ENCODE measurements at places on chromosomes 3 and 15.

GRCh38 chr15:47437491-47437890, 279.8 kb upstream of the SEMA6D start:
- no peak for DNase-seq

DNA sequence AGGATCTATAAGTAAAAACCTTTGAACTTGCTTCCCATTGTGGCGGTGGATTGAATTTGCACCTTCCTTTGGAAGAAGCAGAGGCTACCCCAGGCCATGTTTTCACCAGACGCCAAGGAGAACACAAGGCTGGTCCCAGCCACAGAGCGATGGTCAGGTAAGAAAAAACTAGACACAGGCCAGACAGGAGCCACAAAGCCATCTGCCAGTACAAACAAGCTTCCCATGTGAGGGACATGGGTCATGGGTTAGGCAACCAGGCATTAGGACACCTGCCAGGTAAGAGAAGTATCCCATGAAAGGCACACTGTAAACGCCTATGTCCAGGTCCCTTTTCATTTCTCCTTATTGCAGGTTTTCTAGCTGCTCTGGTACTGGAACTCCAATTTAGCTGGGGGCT, 190.2 kb downstream of the KLF13 start:
- DNase-seq, result no peak

- no peak for DNase-seq
Measured at GRCh38 chr3:62318365-62318751, 55.0 kb downstream of the FEZF2 start.

DNA sequence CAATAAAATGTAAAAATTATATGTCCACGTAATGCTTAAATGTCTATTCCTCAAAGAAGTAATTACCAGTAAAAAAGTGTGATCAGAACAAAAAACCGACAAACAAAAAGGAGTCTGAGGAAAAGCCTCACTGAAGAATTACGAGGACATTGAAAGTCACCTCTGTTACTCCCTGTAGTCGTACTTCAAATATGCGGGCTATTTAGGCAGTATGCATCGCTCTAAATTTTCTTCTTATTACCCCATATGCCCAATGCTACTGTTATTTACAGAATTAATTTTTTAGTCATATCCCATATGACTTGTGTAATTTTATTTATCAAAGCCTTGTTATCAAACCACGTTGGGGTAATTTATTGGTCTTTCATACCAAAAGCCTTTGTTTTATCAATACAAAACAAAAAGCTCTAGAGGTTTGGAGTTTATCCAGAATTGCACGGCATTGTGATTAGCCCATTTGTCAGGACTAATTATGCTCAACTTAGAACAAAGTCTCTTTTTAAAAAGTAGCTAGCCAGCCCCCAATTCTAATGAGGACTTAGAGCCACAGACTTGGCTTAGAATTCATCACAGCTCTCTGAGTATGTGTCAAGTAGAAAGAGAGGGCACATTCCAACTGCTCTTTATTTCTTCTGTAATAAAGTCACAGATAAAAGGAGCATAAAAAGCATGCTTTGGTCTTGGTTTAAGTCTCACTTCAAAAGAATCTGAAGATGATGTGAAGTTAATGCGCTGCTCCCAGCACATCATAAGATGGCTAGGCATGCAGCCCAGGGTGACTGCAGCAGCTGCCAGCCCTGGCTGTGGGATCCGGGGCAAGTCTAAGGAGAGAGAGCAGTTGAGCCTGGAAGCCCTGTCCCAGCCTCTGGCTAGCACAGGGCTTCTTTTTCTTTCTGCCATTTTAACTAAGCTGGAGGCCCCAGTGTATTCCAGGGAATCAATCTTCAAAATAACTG, 521.0 kb downstream of the GABRG3 start:
- DNase-seq, result no peak

GRCh38 chr15:42736178-42736792, 643 bp downstream of the CDAN1 start:
- peak; percentile 44 for DNase-seq

GRCh38 chr15:35698966-35699575, 153.1 kb upstream of the DPH6 start:
- DNase-seq, result no peak

- no peak for DNase-seq
Measured at GRCh38 chr15:65344214-65344913, 33.4 kb downstream of the IGDCC3 start.

GRCh38 chr3:81105789-81106488, 655.5 kb downstream of the GBE1 start:
- DNase-seq, result no peak

GRCh38 chr15:94582368-94582767, 351.0 kb downstream of the MCTP2 start:
- DNase-seq, result peak; percentile 84

DNA sequence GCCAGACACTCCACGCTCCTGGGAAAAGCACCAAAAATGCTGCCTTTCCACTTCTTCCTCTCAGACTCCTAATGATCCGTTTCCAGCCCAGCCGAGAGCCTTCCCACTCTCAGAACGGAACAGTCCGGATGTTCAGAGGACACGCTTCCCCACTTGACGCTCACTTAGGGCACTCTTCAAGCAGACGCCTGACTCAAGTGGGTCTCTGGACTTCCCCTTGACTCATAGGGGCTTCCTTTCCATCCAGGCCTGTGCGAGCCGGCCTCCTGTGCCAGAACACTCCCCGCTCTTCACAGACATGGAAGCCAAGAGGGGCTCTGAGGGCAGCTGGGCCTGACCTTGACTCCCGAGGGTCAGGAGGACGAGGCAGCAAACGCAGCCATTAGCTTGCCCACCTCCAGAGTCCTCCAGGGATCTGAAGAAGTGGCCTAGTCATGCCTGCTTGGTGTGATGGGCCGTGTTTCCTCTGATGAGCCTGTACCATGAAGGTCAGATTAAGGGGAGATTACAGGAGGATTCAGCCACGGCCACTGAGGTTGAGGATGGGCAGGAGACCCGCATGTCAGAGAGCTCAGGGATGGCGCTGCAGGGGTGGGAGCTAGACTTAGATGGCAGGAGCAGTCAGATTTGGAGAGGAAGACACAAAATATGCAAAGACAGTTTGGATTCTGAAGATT, 114.7 kb upstream of the TLE3 start:
- no peak for DNase-seq

- no peak for DNase-seq
Measured at GRCh38 chr3:25170021-25170420, 258.0 kb upstream of the RARB start.

GRCh38 chr3:74301056-74301455, 313.4 kb downstream of the CNTN3 start:
- no peak for DNase-seq

- peak; percentile 71 for DNase-seq
Measured at GRCh38 chr3:9179826-9180763, 69.4 kb downstream of the SRGAP3 start.

DNA sequence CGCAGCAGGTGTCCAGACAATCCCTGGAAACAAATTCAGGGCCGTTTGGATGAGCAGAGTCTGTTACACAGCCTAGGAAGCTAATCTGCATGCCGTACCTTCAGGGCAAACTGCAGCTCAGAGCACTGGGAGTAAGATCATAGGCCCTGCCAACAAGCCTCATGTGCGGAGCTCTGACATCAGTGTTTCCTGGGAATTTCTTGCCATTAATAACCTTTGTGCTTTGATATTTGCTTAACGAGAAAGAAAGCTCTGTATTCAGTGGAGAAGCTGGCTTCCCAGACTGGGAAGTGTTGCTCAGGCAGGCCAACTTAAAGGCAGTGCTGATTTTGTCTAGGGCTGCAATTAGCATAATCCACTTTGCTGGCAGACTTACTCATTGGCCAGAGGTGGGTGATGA, 116.1 kb upstream of the KLHL25 start:
- DNase-seq, result no peak

GRCh38 chr3:65894679-65895453, 143.9 kb downstream of the MAGI1 start:
- DNase-seq, result no peak

DNA sequence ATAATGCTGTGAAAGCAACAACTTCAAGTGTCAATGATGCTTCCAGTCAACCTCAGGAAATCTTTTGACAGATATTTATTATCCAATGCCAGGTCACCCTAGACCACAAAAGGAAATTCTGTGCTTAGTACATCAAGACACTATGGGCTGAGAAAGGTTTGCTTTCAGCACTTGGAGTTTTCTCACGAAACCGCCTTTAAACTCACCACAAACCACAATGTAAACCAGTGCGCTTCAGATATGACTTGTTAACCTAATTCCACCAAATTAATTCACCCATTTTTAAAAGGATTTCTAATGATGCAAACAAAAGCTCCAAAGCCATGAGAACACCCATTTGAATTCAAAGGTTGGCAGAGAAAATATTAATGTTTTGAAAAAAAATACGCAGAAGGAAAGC, 292.9 kb upstream of the NR2F2 start:
- DNase-seq, result peak; percentile 89

DNA sequence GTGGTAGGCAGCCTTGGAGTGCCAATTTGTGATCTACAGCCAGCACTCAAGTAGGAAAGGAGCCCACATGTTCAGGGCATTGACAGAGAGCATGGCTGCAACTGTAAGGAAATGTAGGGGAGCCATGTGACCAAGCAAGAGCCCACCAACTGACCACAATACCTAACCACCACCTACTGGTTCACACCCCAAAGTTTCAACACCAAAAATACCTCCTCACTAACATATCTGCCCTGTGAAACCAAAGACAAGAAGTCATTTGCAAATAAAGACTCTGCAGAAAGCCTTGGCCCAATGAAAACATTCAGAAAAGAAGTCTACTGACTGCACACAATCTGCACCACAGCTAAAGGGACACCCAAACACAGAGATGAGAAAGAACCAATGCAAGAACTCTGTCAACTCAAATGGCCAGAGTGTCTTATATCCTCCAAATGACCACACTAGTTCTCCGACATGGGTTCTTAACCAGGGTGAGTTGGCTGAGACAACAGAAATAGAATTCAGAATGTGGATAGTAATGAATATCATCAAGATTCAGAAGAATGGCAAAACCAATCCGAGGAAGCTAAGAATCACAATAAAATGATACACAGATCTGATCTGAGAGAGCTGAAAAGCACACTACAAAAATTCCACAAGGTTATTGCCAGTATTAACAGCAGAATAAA, 40.6 kb downstream of the SLC9C1 start:
- no peak for DNase-seq

DNA sequence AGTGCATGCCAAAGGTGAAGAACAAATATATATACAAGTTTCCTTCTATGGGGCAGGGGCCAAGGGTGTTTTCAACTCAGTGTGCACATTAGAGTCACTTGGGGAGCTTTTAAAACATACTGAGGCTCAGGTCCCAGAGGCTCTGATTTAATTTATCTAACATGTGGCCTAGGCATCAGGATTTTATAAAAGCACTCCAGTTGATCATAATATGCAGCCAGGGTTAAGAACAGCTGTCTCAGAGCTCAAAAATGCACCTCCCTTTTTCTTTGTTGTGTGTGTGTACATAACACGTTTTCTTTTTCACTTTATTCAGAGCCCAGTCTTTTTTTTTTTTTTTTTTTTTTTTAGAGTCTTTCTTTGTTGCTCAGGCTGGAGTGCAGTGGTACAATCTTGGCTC, 57.9 kb upstream of the SETD2 start:
- DNase-seq, result no peak

DNA sequence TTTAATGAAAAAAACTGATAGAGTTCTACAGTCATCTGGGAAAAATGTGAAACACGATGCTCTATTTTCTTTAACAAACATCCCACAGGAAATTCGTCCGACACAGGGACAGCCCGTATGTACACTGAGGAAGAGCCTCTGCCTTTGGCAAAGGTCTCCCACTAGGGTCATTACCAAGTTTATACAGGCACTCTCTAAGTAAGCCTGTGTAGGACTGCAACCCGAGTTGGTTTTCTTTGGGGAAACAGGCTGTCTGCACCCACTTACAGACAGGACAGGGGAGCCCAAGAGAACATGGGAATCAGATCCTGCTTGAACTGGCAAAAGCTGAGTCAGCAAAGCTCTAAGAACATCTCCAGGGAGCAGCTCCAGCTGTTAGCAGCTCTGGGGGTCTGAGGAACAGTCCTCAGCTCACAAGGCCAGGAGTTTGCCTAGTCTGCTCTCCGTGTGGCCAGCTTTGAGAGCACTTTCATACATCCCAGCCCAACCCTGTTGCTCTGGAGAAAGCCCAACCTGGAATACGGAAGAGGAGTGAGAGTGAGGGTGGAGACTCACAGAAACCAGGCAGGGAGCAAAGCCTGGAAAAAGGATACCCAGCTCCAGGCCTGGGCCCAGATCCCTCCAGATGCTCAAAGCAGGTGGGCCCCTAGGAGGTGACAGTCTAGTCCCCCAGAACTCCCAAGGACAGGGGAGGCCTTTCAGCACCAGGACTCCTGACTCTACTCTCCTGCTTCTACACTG, 1.9 kb downstream of the TBC1D2B start:
- peak; percentile 44 for DNase-seq

GRCh38 chr3:119774444-119774843, 7.5 kb upstream of the NR1I2 start:
- no peak for DNase-seq

GRCh38 chr3:117011687-117012250, 302.2 kb downstream of the TUSC7 start:
- DNase-seq, result peak; percentile 1

DNA sequence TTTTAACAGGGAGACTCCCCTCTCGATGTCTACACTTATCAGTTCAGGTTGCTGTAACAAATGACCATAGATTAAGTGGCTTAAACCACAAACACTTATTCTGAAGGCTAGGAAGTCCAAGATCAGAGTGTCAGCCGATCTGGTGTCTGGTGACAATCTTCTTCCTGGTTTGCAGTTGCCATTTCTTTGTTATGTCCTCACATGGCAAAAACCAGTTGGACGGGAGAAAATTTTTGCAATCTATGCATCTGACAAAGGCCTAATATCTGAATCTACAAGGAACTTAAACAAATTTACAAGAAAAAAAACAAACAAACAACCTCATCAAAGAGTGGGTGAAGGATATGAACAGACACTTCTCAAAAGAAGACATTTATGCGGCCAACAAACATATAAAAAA, 116.9 kb upstream of the FOXB1 start:
- no peak for DNase-seq

DNA sequence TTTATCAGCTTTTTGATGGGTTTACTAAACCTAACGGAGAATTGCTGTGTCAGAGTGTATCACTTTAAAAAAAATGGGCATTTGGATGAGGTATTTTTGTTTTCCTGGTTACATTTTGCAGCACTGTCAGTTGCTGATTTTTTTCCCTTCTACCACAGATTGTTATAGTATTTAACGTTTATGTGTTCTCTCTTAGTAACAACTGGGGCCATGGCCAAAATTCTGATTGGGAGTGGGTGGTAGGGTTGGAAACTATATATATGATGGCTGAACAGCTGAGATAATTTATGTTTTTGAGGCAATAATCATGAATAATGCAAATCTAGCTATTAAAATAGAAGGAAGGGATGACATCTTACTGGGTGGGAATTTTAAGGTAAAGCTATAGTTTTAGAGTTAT, 229.4 kb upstream of the SUCLG2 start:
- no peak for DNase-seq

DNA sequence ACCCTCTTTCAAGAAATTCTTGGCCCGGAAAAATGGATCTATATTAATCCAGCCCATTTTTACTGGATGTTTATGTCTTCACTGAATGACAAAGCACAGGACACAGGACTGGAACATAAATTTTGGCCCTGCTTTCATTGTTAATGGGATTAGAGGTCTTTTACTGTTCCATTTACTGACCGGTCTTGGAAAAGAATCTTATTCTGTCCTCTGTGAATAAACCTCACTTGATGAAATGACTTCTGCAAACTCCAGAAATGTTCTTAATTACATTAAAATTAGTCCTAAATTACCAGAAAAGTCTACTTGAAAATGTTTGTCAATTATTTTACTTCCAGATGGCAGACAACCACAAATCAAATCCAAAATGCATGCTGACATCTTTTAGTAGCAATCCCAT, 79.3 kb upstream of the SLC24A5 start:
- DNase-seq, result no peak

- no peak for DNase-seq
Measured at GRCh38 chr3:125280668-125281361, 68.3 kb upstream of the SLC12A8 start.

Data from NB4 (cell line).